Activated CD4-positive, alpha-beta T cell treated with anti-CD3 and anti-CD28 coated beads for 36 hours (primary cell): ENCODE measurements at places on chromosomes 5 and 9. TPM values are rescaled to one million over a fixed set of nuclear protein-coding genes. Genes with fewer than 3 reads are reported as not detected.
A peak's percentile ranks its signal among the peaks of the same experiment; 100 is the strongest.

DNA sequence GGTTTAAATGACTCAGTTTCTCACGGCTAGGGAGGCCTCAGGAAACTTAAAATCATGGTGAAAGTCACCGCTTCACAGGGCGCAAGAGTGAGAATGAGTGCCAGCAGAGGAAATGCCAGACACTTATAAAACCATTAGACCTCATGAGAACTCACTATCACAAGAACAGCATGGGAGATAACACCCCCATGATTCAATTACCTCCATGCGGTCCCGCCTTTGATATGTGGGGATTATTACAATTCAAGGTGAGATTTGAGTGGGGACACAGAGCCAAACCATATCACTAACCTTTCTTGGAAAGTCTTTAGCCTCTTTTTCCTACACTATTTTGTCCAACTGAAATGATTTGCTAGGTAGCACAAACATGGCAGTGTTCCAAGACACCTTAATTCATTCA lies 533.9 kb upstream of the NUDT12 start:
- no peaks in the 10 kb centered on the region for H3K4me1 ChIP-seq
- no peak overlapping the region for H3K4me3 ChIP-seq
- H3K27ac ChIP-seq, result no peak overlapping the region
- DNase-seq, result no peak
- H3K27me3 ChIP-seq, result no peaks in the 10 kb centered on the region

GRCh38 chr9:88747768-88748167 lies 212.8 kb downstream of the NXNL2 start:
- no peak overlapping the region for H3K27ac ChIP-seq
- H3K27me3 ChIP-seq, result peaks cover 10% of the 10 kb centered on the region
- H3K36me3 ChIP-seq, result no peaks in the 10 kb centered on the region
- H3K4me3 ChIP-seq, result no peak overlapping the region

GRCh38 chr9:134169724-134170401 lies 5.5 kb upstream of the RNU6ATAC start:
- peaks cover 6% of the 10 kb centered on the region for H3K36me3 ChIP-seq
- no peak for DNase-seq
- H3K4me3 ChIP-seq, result no peak overlapping the region
- no peaks in the 10 kb centered on the region for H3K27me3 ChIP-seq
- no peak overlapping the region for H3K27ac ChIP-seq

DNA sequence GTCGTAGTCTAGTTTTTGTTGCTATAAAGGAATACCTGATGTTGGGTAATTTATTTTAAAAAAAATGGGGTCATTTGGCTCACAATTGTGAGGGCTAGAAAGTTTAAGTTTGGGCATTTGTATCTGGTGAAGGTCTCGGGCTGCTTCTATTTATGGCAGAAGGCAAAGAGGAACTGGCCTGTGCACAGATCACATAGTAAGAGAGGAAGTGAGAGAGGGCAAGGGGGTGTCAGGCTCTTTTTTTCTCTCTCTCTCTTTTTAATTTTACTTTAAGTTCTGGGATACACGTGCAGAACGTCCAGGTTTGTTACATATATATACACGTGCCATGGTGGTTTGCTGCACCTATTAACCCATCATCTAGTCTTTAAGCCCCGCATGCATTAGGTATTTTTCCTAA lies 453.3 kb downstream of the DIRAS2 start:
- H3K4me1 ChIP-seq, result peaks cover 19% of the 10 kb centered on the region
- peaks cover 3% of the 10 kb centered on the region for H3K36me3 ChIP-seq
- no peak overlapping the region for H3K4me3 ChIP-seq
- peaks cover 16% of the 10 kb centered on the region for H3K27me3 ChIP-seq
- no peak for DNase-seq
- H3K27ac ChIP-seq, result no peak overlapping the region

Gene LCN12
- 1.1 TPM for total RNA-seq

DNA sequence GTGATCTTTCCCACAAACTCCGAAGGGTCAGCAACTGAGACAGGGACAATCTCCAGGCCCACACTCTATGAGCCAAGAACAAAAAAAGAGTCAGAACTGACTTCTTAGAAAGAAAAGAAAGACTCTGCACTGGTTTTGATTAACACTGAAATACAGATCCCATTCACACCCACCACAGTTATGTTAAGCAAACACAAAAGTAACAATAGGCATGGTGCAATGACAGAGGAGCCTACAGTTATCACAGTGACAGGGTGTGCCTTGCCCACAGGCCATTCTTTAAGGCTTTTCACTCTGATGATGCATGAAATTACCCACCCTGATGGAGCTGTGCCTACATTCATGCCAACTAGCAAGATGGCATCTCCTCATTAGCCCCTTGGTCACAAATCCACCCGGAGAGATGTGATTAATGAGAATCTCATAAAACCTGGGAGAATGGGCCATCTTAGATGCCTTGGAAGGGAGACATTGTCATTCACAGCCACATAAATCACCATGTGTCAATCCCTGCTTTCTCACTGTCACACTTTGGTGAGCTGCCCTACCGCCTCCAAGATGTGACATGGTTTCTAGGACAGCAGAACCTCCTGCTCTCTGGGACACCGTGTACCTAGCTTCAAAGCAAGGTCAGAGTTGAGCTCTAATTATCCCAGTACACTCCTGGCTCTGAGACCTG lies 27.6 kb upstream of the FSTL4 start:
- H3K27me3 ChIP-seq, result peaks cover 36% of the 10 kb centered on the region
- no peak overlapping the region for H3K27ac ChIP-seq
- no peaks in the 10 kb centered on the region for H3K4me1 ChIP-seq
- no peaks in the 10 kb centered on the region for H3K36me3 ChIP-seq
- DNase-seq, result no peak

- H3K4me1 ChIP-seq, result no peaks in the 10 kb centered on the region
- H3K27me3 ChIP-seq, result no peaks in the 10 kb centered on the region
- H3K27ac ChIP-seq, result no peak overlapping the region
- H3K4me3 ChIP-seq, result no peak overlapping the region
- no peak for DNase-seq
Observed at GRCh38 chr5:153891394-153891793, 147.3 kb downstream of the FAM114A2 start.

- no peak for DNase-seq
- no peaks in the 10 kb centered on the region for H3K4me1 ChIP-seq
- H3K4me3 ChIP-seq, result no peak overlapping the region
- H3K36me3 ChIP-seq, result no peaks in the 10 kb centered on the region
- H3K27me3 ChIP-seq, result peaks cover 3% of the 10 kb centered on the region
Observed at GRCh38 chr5:155783791-155784190, 543.2 kb upstream of the SGCD start.

GRCh38 chr9:86926145-86926544 lies 21.2 kb downstream of the GAS1 start:
- H3K4me1 ChIP-seq, result no peaks in the 10 kb centered on the region
- no peak for DNase-seq
- H3K36me3 ChIP-seq, result no peaks in the 10 kb centered on the region
- peaks cover 31% of the 10 kb centered on the region for H3K27me3 ChIP-seq

- H3K4me3 ChIP-seq, result no peak overlapping the region
- peaks cover 32% of the 10 kb centered on the region for H3K27me3 ChIP-seq
Observed at GRCh38 chr5:5512543-5512942, 90.1 kb downstream of the ICE1 start.

- H3K4me3 ChIP-seq, result peak overlapping the region; percentile 81
- H3K27ac ChIP-seq, result peak overlapping the region; percentile 86
- H3K36me3 ChIP-seq, result peaks cover 4% of the 10 kb centered on the region
- H3K4me1 ChIP-seq, result peaks cover 30% of the 10 kb centered on the region
- H3K27me3 ChIP-seq, result no peaks in the 10 kb centered on the region
- peak; percentile 82 for DNase-seq
Observed at GRCh38 chr5:14872070-14872989, 752 bp upstream of the ANKH start.

DNA sequence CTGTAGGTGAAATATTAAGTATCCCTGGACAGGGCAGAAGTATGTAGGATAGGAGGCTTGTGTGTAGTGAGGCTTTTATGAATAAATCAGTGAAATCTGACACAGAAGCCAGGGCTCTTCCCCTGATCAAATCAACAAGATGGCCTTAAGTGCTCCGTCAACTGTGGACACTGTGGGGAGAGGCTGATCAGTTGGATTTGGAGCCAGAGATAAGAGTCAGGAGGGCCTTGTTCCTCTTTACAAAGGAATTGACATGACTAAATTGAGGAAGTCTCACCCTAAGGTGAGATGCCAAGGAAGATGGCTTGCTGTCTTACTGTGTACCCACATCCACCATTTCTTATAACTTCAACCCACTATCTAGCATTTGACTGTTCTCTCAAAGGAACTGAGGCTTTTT lies 91.6 kb upstream of the PRRC1 start:
- no peaks in the 10 kb centered on the region for H3K27me3 ChIP-seq
- no peak overlapping the region for H3K4me3 ChIP-seq
- no peak overlapping the region for H3K27ac ChIP-seq

DNA sequence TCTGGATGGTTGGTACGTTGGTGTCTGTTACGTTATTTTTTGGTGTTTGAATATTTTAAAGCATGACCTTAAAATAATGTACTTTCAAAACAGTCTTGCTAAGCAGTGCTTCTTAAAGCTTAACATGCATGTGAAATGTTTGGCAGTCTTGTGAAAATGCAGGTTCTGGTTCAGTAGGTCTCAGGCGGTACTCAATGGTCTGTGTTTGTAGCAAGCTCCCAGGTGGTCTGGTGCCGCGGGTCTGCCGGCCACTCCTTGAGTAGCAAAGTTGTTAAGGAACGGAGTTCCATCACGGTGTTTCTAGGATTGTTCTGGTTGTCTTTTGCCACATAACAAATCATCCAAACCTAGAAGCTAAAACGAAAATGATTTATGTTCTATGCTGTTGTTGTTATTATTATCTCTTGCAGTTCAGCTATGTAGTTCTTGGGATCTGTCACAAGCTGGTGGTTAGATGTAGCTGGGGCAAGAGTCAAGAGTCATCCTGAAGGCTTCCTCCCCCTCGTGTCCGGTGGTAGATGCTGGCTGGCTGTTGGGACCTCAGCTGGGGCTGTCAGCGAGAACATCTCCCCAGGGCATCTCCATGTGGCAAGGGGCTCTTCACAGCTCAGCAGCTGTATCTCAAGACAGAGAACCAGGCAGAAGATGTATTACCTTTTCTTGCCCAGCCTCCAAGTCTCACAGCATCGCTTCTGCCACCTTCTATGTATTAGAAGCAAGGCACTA lies 186.8 kb downstream of the PALM2AKAP2 start:
- H3K27ac ChIP-seq, result peak overlapping the region; percentile 23
- H3K27me3 ChIP-seq, result no peaks in the 10 kb centered on the region

GRCh38 chr9:98172604-98173003 lies 19.8 kb downstream of the CORO2A start:
- no peaks in the 10 kb centered on the region for H3K36me3 ChIP-seq
- no peaks in the 10 kb centered on the region for H3K27me3 ChIP-seq
- H3K4me1 ChIP-seq, result peaks cover 29% of the 10 kb centered on the region
- no peak overlapping the region for H3K4me3 ChIP-seq

Gene NR5A1
- total RNA-seq, result not detected

DNA sequence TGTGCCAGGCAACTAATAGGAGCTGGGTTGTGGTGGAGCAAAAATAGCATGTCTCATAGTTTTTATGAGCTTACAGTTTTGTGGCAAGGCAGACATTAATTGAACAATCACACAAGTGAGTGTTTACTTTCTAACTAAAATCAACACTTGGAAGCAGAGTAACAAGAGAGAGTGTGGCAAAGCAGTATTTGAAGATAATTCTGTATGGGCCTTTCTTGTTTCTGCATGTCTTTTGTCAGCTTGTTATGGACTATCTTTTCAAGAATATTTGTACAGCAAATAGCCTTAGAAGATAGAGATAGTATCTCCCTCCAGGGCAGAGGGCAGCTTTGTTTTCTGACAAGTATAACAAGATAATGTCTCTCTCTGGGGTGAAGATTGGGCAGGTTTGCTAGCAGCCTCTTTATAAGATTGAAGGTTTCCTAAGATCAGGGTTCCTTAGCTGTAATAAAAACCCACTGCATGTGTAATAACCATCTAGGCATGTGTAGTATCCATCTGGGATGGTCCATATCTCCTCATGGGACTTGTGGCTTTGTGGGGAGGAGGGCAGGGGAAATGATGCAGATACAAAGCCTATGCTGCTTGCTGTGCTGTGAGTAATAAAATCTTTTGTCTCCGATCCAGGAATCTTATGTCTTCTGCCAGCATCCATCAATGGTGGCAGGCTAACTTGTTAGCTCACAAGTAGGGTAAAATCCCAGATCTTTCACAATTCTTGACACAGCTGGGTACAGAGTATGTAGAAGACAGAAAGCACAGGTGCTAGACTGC lies 479.9 kb downstream of the KDM4C start:
- H3K36me3 ChIP-seq, result no peaks in the 10 kb centered on the region
- DNase-seq, result no peak
- H3K4me1 ChIP-seq, result no peaks in the 10 kb centered on the region
- peaks cover 4% of the 10 kb centered on the region for H3K27me3 ChIP-seq
- H3K27ac ChIP-seq, result no peak overlapping the region

Gene FGFR4
- 1.5 TPM for total RNA-seq

Gene SLC38A9
- total RNA-seq, result 16.2 TPM

- H3K4me3 ChIP-seq, result no peak overlapping the region
- H3K27ac ChIP-seq, result no peak overlapping the region
- H3K27me3 ChIP-seq, result peaks cover 10% of the 10 kb centered on the region
- no peaks in the 10 kb centered on the region for H3K4me1 ChIP-seq
Observed at GRCh38 chr9:70092190-70092589, 48.5 kb downstream of the MAMDC2 start.

Gene SPINK6
- total RNA-seq, result not detected

DNA sequence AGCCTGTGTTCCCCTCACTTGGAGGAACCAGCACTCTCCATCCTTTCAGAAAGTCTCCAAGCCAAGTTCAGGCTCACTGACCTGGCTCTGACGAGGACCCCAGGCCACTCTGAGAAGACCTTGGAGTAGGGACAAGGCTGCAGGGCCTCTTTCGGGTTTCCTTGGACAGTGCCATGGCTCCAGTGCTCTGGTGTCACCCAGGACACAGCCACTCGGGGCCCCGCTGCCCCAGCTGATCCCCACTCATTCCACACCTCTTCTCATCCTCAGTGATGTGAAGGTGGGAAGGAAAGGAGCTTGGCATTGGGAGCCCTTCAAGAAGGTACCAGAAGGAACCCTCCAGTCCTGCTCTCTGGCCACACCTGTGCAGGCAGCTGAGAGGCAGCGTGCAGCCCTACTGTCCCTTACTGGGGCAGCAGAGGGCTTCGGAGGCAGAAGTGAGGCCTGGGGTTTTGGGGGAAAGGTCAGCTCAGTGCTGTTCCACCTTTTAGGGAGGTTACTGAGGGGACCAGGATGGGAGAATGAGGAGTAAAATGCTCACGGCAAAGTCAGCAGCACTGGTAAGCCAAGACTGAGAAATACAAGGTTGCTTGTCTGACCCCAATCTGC lies 4.7 kb upstream of the NUP214 start:
- H3K4me1 ChIP-seq, result peaks cover 2% of the 10 kb centered on the region
- H3K36me3 ChIP-seq, result peaks cover 2% of the 10 kb centered on the region
- no peak overlapping the region for H3K4me3 ChIP-seq

Gene MARCOL
- total RNA-seq, result not detected

Gene GMCL2
- not detected for total RNA-seq

GRCh38 chr5:158832731-158833130 lies 267.0 kb downstream of the EBF1 start:
- H3K4me3 ChIP-seq, result no peak overlapping the region
- peaks cover 13% of the 10 kb centered on the region for H3K27me3 ChIP-seq
- H3K4me1 ChIP-seq, result no peaks in the 10 kb centered on the region
- no peak overlapping the region for H3K27ac ChIP-seq
- DNase-seq, result no peak

Gene ANKRD18A
- 7.5 TPM for total RNA-seq

Gene GTF2H2
- 26.9 TPM for total RNA-seq
